Femur (tissue), 1 donor: ENCODE measurements at places on chromosomes 4 and X.
A peak's percentile ranks its signal among the peaks of the same experiment; 100 is the strongest.

DNA sequence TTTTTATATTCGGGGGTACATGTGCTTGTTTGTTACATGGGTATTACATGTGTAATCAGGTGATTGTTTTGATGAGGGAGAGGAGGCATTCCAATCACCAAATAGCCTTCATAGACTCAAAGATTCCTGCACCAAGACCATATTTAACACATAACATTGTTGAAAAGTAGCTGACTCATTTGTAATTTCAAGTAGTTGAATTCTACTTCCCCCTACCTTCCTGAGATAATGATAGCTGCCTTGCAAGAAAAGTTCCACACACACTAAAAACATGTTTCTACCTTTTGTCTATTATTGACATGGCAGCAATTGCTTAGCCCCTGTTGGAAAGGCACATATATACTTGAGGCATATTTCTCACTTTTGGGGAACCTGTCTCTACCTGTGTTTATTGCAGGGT is 16.1 kb downstream of the PGAM4 start:
- DNase-seq, result no peak

- DNase-seq, result no peak
Observed at GRCh38 chr4:162853788-162854187, 312.9 kb downstream of the NAF1 start.

GRCh38 chrX:105483011-105483410 is 262.5 kb upstream of the TEX13A start:
- no peak for DNase-seq

GRCh38 chrX:148310426-148311165 is 189.8 kb upstream of the AFF2 start:
- DNase-seq, result peak; percentile 19

- no peak for DNase-seq
Observed at GRCh38 chrX:39331082-39331704, 529.9 kb downstream of the MID1IP1 start.
